ENCODE measurements at places on chromosomes 2 and 18.

DNA sequence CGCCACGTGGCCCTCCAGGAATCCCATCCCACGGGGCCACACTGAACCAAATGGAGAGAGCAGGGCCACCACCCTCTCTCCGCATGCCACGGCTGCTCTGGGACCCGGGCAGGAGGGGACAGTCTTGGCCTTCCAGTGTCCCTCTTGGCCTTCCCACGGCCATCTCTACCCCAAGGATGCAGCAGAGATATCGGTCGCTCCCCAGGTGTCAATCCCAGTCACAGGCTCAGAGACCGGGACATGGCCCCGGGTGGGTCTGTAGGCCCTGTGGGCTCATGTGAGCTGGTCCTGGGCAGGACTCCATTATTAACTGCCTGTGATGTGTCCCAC, 15.3 kb downstream of the CAPN10 start:
- DNase-seq: no peak

DNA sequence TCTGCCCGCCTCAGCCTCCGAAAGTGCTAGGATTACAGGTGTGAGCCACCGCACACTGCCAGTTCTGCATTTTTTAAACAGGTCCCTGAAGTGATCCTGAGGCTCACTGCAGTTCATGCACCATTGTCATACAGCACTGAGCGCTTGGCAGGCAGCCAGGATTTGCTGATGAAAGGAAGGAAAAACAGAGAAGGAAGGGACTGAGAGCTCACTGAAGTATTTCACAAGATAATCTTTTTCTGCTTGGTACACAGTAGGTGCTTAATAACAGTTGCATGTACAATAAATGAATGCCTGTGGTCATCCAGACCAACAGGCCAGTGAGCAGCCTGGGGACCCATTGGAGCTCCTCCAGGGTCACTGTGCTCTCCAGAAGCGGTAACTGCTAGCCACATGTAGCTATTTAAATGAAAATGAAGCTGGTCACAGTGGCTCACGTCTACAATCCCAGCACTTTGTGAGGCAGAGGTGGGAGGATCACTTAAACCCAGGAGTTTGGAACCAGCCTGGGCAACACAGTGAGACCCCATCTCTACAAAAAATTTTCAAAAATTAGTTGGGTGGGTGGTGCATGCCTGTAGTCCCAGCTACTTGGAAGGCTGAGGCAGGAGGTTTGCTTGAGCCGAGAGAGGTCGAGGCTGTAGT, 33.1 kb upstream of the SMAD7 start:
- DNase-seq: no peak

DNA sequence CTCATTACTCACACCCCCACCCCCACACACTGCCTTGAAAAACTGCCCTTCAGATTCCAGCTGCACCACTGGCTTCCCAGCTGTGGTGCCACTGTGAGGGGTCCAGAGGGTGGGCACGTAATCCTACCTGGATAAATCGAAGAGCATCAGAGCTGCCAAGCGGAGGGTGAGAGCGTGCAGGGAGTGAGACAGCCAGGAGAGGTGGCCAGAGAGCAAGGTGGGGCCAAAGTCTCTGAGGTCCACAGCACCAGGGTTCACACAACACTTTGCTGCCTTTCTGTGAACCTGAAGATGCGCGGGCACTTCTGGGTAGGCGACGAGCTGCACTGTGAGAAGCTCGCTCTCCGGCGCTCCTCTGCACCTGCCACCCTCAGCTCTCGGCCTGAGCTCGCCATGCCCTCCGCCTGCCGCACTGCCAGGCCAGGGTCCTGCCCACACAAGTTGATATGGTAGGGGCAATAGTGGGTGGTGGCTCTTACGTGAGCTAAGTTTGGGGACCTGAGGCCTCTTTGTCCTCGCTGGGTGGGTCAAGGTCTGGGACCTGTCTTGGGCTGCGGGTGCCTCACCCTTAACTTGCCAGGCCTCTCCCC, 83.9 kb downstream of the MARCO start:
- DNase-seq: no peak

DNA sequence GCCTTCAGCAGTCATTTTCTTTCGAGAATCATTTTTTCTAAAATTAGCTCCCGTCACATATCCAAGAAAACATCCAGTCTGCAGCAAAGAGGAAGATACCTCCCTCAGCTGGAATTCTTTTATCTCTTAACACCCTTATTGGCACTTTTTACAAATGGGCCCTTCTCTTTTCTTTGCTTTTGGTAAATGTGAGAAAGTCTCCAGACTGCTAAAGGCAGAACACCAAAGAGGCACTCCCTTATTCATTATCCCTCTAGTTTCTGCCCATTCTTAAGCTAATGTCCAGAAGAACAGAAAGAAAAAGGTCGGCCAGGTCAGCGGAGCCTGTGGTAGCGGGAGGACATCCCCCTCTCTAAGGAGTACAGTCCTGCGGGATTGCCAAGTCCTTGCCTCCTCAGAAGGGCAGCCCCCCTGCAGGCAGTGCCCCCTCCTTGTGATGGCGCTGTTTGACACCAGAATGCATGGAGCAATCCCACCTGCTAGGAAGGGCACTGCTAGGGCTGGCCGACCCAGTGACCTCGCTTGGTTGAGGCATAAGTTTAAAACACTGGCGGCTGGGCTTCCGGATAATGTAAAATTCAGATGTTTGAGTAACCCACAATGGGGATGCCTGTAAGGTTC, 34.0 kb downstream of the ST6GAL2 start:
- DNase-seq: no peak

DNA sequence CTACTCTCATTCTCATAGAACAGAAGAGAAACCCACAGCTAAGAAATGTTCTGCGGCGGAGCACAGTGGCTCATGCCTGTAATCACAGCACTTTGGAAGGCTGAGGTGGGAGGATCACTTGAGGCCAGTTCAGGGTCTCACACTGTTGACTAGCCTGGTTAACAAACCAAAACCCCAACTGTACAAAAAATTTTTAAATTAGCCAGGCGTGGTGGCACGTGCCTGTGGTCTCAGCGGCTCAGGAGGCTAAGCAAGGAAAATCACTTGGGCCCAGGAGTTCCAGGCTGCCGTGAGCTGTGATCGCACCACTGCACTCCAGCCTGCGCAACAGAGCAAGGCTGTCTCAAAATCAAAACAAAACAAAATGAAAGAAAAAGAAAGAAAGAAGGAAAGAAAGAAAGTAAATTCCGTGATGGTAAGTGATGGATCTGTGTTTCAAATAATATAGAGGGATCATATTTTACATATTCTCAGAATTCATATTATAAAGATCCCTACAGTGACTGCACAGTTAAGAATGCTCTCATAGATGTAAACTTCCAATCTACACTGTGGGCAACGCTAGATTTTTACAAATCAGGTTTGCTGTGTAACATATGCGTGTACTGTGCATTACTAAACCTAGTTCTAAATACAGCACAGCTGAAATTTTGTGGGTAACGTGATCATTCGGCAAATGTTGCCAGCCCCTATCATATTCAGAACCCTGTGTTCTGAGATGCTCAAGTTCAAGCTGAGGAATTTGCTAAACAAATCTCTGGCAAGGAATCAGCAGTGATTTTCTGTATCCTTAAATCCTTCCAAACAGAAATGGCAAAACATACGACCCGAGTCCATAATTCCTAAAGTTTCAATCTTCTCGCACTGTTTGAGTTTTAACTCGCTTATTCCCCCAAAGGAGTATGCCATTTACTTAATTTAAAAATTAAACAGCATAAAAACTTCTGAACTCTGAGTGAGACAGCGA, 1.2 kb upstream of the RAB12 start:
- DNase-seq: no peak

DNA sequence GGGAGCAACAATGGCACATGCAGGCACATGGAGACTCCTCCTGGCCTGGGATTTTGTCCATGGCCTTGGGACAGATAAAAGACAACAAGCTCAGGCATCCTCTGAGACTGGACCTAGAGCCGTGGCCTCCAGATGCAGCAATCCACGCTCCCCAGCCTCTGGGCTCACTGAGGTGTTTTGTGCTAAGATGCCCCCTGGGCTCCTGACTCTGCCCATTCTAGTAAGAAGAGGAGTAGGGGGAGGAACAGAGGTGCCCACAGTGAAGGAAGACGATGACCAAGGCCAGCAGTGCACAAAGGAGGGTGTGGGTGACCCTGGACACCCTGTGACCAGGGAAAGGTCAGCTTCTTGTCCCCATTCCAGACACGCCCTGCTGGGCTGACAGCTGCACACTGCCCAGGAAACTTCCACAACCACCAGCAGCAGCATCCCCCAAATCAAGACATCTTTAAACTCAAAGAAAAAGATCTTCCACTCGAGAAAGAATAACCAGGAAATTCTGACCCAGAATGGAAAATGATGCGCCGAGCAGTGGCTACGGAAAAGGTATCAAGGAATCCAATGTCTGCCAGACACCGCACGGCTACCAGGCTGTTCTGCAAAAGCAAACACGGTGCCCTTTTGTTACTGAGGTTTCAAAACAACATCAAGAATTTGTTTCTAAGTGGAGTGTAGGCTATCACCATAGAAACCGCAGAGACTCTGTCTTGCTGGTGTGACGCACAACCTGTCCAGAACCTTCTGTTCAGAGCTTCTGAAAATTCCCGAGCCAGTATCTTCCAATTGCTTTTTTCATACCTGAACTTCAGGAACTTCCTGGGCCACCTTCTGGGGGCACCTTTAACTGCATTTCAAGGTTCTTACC, 65.5 kb downstream of the ZNF516 start:
- no peak for DNase-seq

DNA sequence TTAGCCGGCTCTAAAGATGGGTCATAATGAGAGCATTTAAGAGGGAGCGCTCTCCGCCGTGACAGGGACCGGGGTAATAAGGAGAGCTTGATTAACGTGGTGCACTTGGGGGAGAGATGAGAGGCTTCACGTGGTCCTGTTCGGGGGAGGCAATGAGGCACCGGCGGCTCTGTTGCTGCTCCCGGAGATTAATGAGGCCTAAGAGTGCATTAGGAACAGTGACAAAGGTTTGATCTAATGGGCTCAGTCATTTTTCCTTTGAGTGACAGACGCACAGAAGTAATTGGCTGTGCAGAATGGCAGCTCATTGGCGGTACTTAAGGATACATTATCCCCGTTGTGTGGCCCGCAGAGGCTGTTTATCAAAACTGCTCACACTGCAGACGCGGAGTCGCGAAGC, 250.7 kb downstream of the GBX2 start:
- no peak for DNase-seq

GRCh38 chr2:27409321-27410073, at the start of gene PPM1G:
TSS of gene PPM1G (minus strand) at chr2:27409591. CDS start at chr2:27409422, 169 bp downstream.
- peak; percentile 60 for DNase-seq

DNA sequence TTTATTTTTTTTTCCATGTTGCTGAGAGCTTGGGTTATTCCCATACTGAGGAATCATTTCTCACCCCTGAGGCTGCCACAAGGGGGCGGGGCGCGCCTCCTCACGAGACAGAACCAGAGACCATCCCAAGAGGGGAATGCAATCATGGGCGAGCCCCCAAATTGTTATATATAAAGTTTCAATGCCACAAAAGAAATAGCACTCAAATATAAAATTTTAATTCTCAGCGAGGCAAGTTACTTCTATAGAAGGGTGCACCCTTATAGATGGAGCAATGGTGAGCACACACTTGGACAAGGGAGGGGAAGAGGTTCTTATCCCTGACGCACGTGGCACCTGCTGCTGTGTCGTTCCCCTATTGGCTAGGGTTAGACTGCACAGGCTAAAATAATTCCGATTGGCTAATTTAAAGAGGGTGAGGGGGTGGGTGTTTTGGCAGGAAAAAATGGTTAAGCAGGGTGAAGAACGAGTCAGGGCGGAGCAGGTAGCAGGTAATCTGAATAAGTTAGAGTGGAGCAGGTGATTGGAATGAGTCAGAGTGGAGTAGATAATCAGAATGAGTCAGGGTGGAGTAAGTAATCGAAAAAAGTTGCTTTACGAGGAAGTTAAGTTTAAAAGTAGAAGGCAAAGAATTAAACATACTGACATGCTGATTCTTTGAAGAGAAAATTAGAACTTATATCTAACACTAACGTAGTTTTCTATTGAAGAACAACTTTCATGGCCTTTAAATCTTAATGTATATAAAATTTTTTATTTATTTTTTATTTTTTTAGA, 177.5 kb downstream of the MTCL1 start:
- DNase-seq: no peak

- DNase-seq: peak; percentile 10
These were observed 81.1 kb downstream of the RAPH1 start for GRCh38 chr2:203453858-203454451.

GRCh38 chr2:197309691-197310231, 819 bp downstream of the ANKRD44 start:
- DNase-seq: no peak

DNA sequence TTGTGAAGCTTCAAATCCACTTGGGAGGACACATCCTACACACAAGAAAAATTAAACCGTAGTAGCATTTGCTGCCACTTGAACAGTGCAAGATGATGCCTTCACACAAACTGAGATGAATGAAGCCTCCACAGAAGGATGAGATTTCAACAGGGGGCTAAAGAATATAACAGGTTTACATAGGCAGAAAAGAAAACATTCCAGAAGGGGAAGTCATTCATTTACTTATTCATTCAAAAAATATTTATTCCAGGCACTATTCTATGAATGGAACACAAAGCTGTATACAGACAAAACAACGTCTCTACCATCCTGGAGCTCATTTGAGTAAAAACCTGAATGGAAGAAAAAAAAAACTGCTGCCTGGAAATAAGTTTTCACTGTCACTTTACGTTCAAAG, 170.5 kb downstream of the CDH20 start:
- DNase-seq: no peak

DNA sequence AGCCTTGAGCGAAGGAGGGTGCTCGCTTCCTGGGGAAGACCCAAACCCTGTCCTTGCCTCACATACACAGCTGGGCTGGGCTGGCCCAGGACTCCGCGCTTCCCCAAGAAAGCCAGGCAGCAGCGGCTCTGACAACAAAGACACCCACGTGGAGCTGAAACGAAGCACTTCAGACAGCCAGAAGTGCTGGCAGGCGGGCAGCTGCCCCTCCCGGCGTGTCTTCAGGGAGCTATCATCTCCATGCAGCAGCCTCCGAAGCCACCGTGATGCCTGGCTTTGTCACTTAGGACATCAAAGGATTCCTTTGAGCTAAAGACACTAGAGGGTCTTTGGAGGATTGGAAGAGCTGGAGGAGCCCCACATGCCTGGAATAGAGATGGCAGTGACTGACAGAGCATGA, 35.2 kb downstream of the C1QL2 start:
- DNase-seq: no peak

- peak; percentile 6 for DNase-seq
These were observed 10.8 kb downstream of the GALNT1 start for GRCh38 chr18:35592298-35592697.

- no peak for DNase-seq
These were observed 868.5 kb downstream of the RNF144A start for GRCh38 chr2:7785700-7786099.

DNA sequence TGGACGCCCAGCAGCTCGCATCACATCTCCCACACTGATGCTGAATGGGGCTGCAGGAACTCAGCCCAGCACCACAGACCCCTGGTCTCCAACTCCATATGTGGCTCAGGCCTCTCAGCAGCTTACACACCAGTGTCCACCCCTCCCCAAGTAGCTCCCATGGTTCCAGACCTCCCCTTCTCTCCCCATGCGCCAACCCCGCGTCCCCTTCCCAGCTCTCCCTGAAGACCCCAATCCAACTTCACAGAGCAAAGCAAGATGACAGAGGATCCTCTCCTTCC, 188.9 kb downstream of the SH3BP4 start:
- no peak for DNase-seq
